ENCODE measurements at places on chromosomes 12 and 14.
A peak's percentile ranks its signal among the peaks of the same experiment; 100 is the strongest.

GRCh38 chr14:100673085-100673806 is 53.4 kb upstream of the DLK1 start:
- no peak for DNase-seq

GRCh38 chr12:42396473-42397259 is 70.7 kb downstream of the PPHLN1 start:
- DNase-seq = no peak

DNA sequence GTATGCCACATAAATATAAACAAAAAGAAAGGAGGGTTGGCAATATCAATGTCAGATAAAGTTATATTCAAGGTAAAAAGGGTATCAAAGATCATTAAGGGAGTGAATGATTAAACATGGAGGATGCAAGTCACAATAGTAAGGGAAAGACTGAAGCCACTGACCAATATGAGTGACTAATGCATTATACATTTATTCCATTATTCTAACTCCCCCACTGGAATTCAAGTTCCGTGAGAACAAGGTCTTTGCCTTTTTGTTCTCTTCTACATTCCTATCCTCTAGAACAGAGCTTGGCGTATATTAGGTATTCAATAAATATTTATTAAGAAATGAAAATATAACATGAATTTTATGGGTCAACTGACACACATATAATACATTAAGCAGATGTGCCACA is 30.7 kb downstream of the MAP4K5 start:
- no peak for DNase-seq

DNA sequence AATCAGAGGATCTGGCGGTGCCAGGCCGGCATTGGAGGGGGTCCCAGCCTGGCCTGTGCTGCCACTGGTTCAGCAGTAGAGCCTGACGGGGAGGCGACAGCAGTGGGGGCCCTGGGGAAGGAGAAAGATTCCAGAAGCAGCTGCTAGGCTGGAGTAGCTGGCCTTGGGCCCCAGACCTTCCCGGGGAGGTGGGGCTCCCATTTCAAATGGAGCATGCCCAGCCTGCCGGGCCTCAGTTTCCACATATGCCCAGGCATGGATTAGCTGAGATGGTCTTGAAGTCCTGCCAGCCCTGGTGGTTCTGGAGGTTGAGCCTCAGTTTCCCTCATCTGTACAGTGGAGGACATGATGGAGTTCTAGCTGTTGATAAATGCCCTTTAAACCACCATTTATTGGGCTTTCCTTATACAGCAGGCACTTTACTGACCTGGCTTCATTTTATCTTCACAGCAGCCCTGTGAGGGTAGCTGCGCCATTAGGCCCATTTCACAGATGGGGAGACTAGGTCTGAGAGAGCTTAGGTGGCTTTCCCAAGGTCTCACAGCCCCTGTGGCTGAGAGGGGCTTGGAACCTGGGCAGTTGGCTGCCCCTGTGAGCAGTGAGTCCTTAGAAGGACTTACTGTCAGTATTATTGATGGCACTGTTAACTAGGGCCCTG is 21.8 kb downstream of the SH2B3 start:
- DNase-seq = no peak

DNA sequence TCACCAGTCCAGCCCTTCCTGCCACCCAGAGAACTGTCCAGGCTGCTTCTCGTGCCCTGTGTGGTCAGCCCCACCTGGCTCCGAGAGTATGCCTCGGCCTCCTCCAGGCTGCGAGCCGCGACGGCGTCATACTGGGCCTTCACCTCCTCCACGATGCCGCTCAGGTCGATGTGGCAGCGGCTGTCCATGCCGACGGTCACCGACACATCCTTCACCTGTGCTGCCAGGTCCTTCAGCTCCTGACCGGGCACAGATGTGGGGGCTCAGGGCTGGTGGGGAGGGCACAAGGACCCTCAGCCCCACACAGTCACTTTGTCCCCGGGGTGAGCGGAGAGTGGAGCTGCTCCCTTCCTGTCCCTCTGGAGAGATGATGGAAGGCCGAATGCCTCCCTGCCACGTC is 18.3 kb downstream of the KRT80 start:
- no peak for DNase-seq

- peak; percentile 54 for DNase-seq
Measured at GRCh38 chr12:12839873-12840579, 26.9 kb downstream of the DDX47 start.

- peak; percentile 90 for DNase-seq
Measured at GRCh38 chr12:102879144-102879763, 37.8 kb downstream of the PAH start.

DNA sequence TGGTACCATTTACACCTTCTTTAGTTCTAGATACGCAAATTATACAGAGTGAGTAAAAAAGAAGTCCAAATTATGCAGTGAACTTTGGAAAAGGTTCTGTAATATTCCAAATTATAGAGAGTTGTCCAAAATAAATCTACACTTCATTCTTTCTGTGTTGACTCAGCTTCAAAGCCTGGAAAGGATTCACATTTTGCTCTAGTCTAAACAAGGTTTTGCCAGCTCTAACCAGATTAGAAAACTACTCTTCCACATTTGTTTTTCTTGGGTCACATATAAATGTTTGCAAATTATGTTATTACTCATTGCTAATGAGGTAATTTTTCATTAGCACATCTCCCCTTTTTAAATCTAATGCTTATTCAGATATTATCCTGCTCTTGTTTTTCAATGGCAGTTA is 1562.4 kb upstream of the SEL1L start:
- DNase-seq = no peak

DNA sequence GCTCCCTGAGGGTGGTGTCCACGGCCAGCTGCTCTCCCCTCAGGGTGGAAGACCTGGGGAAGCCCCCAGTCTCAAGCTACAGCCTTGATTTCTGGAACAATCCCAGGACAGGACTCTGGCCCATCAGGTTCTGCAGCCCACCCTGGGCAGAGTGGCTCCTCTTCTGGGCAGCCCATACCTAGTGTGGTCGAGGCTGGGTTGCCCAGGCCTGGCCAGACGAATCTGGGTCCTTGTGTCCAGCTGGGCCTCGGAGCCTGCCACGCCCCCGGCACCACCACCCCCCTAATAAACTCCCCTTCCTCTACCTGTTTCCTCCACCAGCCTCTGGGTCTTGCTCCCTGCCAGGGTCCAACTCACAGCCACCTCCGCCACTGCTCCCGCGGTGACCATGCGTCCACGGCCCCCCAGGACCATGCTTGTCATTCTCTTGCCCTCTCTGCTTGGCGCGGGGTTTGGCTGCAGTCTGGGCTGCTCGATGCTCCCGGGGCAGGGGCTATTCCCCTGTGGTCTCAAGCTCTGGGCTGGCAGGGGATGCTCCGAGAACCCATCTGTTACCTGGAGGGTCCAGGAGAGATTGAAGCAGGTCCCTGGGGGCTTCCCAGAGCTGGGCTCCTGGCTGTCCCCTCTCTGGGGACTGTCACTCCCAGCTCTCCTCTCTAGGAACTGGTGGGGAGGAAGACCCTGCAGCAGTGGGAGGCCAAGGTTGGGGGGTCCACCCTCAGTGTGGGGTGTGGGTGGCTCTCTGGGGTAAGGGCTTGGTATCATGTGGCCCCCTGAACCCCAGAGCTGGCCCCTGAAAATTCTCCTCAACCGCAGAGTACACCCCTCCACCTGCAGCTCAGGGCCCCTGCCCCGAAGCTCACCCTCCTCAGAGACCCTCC is 8.7 kb upstream of the GPR132 start:
- DNase-seq = no peak

GRCh38 chr12:120473807-120474615 is 4.5 kb upstream of the SRSF9 start:
- no peak for DNase-seq

DNA sequence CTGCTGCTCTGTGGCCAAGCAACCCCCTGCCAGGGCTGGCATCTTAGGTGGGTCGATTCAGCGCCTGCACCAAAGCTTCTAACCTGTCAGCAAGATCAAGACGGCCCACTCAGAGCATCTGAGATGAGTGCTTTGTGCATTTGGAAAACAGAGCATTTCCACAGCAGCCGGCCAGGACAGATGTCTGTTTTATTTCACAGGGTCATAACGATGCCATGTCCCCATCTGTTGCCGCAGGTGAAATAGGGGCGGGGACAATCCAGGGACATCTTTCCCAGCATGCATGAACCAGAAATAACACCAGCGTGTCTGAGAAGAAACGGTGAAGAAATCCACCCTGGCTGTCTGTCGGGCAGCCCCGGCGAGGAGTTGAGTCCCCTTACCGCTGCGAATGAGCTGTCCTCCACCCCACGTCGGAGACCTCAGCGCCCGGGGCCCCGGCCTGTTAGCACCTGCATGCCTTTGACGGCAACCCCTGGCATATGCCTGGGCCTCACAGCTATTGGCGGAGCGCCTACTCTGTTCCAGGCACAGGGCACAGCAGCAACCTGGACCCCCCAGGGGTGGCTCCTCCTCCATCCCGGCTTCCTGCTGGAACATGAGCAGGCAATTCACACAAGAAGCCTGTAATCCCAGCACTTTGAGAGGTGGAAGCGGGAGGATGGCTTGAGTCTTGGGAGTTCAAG is 30.6 kb upstream of the ULK1 start:
- no peak for DNase-seq

- DNase-seq = no peak
Measured at GRCh38 chr14:79056879-79057278, 886.7 kb downstream of the NRXN3 start.

GRCh38 chr14:101114726-101115515 is 211.4 kb upstream of the RTL1 start:
- DNase-seq = no peak

DNA sequence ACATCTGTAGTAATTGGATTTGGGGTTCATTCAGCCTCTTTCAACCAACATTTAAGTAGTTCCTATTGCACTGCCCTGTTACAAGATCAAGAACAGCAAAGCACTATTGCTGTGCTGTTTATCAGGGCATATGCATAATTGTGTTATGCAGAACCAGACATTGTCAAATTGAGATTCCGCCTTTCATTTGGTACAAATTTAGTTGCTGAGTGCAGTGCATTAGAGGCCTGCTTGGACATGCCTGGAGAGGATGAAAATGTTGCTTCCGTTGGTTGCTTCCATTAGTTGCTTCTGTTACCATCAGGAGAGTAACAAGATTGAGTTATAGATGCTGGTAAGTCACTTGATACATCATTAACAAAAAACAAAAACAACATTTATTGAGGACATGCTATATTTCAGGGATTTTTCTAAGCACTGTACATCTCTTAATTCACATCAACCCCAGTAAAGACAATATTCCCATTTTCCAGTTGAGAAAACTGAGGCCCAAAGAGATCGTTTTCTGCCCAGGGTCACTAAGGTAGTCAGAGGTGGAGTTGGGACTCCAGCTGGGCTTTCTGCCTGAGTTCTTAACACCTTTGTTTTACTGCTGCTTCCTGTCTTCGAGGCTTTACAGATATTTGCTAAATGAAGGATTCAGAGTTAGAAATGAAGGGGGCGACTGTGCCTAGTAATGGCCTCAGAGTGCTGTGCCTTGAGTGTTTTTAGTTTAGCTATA is 79.3 kb downstream of the PPP2R5C start:
- no peak for DNase-seq

DNA sequence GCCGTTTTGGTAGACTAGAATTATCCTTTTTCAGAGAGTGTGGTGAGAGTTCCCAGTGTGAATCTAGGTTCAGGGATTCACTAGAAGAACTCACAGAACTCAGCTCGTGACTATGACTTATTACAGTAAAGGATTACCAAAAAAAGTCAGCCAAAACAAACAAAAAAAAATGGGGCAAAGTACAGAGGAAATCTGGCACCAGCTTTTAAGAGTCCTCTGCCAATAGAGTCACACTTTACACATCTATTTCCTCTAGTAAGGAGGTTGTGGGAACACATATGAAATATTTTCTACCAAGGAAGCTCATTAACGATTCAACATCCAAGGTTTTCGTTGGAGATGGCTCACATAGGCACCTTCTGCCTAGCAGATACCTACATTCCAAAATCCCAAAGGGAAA is 28.2 kb downstream of the TSPAN19 start:
- DNase-seq = no peak

GRCh38 chr14:97057238-97058073 is 260.3 kb downstream of the VRK1 start:
- no peak for DNase-seq

- peak; percentile 46 for DNase-seq
Measured at GRCh38 chr12:92719674-92720073, 16.9 kb downstream of the PLEKHG7 start.

DNA sequence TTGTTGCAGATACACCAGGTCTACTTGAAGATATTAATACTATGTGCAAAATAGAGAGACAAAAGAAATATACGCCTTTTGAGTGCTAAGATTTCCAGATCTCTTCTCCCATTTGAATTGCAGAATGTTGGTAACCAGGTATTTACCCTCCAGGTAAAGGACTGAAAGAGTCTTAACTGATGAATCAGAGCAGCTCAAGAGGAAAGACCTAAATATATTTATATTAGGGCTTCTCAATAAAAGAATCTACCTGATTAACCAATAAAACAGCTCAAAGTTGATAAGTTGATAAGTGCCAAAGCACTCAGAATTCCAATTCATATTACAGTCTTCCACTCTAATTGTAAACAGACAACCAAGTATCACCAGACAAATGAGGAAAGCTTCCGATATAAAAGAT is 59.2 kb downstream of the ZNF641 start:
- no peak for DNase-seq

DNA sequence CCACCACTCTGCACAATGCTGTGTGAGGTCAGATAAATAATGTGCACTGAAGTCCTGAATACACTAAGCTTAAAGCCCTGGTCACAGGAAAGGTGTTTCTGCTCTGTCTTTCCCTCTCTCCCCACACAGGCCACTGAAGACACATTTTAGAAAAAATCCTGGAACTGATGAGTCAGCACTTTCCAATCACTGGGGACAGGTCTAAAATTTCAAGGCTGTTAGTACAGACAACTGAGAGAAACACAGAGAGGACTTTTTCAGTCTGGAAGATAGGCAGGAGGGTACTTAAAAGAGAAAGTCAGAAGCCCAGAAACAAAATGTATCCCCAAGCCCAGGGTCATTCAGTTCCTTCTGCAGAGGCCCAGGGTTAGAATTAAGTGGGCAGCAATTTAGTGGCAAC is 333.9 kb upstream of the CCDC196 start:
- DNase-seq = no peak

DNA sequence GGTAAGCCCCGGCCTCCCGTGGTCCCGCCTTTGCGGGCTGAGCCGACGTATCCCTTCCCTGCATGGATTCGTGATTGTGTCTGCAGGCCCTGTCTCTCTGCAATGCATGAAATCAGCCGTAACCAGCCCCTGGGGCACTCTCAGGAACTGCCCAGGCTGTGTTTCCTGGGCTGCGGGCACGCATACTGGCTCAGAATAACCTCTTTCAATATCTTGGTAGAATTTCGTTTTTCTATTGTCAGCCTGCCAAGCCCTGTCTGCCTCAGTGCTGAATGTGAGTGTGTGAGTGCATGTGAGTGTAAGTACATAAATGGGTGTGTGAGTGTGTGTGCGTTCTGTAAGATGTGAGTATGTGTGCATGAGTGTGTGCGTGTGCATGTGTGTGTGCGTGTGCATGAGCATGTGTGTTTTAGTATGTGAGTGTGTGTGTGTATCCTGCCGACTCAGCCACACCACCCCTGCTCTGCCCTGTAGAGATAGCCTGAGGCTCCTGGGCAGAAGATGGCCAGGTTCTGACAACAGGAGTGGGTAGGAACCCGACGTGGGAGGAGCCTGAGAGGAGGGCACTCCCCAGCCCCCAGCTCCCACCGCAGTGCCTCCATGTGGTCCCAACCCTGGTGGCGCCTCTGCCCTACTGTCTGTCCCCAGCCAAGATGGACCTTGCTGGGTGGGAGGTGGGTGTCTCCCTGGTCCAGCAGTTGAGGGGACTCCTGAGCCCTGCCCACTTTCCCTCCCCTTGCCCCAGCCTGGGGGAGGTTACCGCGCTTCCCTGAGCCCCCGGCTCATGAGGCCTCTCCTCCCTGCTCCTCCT is 268.8 kb downstream of the ADGRD1 start:
- DNase-seq = peak; percentile 73

Measured in SK-MEL-5 (cell line).